ENCODE measurements at places on chromosomes 11 and 22.

DNA sequence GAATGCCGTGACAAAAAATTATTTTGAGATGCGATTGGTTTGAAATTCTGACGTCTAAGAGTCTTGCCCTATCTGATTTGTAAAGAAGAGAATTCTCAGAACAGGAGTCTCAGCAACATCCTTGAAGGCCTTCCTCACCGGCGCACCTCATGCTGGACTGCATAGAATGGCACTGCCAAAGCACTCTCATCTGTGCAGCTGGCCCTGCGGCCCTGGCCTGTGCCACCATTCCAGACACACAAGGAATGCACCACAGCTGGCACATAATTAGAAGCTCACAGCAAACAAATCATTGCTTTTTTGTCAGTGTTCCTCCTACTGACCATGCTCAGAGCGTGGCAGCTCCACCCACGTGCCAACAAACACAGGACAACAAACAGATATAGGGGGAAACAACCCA is 166.0 kb downstream of the KIRREL3 start:
- DNase-seq, result no peak

- DNase-seq, result peak; percentile 42
Observed at GRCh38 chr11:22304337-22304961, 33.7 kb upstream of the SLC17A6 start.

DNA sequence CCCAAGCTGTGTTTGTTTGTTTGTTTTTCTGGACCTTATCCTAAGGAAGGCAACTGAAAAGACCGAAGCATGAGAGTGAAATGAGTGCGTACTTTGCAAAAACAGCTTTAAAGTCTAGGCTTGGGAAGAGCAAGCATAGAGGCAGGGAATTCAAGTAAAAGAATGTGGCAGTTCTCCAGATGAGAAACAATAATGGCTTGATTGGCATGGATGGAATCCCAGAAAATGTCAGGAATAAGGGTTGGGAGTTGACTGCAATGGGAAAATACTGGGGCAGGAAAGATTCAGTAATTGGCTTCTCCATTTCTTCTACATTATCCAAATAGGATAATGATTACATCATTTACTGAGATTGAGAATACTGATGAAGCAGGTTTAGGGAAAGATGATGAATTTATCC is 17.5 kb downstream of the SAAL1 start:
- DNase-seq, result no peak

GRCh38 chr22:41928593-41929417 is 2.2 kb upstream of the TNFRSF13C start:
- DNase-seq, result no peak

DNA sequence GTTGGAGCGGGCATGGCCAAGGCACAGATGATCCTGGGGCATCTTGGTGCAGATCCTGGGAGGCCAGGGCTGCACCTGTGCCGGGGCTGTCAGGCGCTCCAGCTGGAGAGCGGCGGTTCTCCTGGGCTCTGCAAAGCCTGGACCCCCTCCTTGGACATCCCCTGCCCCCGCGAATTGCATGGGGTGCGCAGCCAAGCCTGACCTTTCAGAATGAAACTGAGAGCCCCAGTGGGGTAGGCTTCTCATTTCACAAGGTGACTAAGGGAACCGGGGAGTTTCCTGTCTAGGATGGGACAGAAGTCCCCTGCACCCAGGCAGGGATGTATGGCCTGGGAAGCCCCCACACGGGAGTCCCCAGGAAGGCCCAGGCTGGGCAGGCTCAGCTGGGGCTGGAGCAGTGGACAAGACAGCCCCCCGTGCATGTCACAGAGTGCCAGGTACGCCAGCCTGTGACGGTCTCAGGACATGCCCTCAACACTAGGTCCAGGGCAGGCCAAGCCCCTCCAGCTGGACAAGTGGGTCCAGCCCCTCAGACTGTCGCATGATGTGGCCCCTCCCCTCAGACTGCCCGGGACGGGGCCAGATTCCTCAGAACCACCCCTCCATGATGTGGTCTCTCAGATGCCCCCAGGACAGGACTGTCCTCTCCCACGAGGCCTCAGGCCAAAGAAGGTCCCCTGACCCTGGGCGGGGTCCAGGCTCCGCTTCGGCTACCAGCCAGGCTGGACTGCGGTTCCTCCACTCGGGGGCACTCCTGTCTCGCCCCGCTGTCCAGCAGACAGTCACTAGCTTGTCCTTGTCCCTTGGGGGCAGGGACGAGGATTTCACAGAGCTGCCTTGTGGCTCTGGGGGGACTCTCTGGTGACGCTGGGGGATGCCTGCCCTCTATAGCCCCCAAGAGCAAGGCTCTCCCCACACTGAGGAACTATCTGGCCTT is 2.3 kb downstream of the LSP1 start:
- DNase-seq, result no peak

- no peak for DNase-seq
Observed at GRCh38 chr11:6567371-6567745, 36.1 kb downstream of the RRP8 start.

GRCh38 chr22:49099496-49100124 is 728.1 kb downstream of the BRD1 start:
- no peak for DNase-seq

DNA sequence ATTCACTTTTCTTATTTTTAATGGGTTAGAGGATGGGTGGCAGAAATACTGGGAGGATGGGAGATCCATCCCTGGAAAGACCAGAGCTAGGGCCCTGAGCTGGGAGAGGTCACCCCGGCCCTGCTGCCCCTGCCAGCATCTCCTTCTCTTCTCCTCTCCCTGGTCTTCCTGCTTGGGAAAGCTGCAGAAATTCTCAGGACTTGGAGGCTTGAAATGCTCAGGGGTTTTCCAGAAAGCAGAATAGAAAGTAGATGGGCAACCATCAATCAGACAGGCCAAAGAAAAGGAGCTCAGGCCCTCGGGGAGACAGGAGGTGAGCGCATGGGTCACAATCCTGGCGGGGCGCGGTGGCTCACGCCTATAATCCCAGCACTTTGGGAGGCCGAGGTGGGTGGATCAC is 1.5 kb downstream of the APOBEC3H start:
- no peak for DNase-seq

GRCh38 chr22:36197514-36198146 is 4.0 kb downstream of the APOL4 start:
- peak; percentile 26 for DNase-seq

GRCh38 chr11:37442576-37442975 is 844.5 kb upstream of the RAG2 start:
- DNase-seq, result no peak

- peak; percentile 68 for DNase-seq
Observed at GRCh38 chr11:103673773-103674172, 362.7 kb upstream of the DDI1 start.

DNA sequence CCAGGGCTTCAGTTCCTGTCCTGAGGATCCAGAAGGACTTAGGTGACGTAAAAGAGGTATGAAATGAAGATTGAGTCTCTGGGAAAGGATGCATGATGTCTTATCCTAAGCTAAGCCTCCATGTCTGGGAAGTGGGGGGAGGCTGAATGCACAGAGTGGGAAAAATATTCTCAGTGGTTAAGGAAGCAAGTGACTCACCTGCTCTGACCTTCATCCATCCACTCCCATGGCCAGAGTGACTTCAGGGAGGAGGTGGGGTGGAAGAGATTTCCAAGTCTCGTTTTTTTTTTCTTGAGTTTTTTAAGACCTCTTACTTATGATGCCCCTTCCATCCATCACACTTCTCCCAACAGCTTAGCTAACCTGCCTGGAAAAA is 32.5 kb upstream of the POLD3 start:
- DNase-seq, result peak; percentile 8

- DNase-seq, result peak; percentile 51
Observed at GRCh38 chr11:57150454-57150917, 31.3 kb upstream of the LRRC55 start.

- DNase-seq, result peak; percentile 58
Observed at GRCh38 chr11:102007567-102008437, 39.4 kb upstream of the CFAP300 start.

DNA sequence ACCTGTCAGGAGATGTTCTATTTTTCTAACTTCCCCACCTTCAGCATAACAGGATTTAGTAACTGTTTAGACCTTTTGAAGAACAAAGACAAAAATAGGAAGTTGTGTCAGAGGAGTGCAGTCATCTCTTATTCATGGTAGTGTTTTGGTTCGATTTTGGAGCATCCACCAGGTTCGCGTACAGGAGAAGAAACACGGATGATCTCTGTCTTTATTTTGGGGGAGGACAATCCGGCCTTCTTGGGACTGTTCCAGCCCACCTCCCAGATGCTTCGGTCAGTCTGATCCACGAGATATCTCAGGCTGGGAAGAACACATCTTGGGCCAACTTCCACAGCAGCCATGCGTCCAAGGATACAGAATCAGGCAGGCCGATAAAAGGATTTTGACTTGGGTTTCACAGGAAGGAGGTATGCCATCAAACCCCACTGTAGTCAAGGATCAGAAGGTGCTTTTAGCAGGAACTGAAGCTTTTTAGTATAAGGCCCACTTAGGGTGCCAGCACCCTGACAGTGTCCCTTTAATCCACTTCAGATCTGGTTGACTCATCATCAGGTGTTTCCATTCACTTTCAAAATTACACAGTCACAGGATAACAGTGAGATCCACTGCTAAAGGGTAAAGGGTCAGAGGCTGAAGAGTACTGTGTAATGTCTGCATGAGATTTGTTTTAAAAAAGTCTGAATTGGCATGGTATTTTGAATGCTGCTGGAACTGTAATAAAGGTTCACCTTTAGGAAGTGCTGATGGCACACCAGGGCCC is 16.5 kb downstream of the PATZ1 start:
- no peak for DNase-seq

DNA sequence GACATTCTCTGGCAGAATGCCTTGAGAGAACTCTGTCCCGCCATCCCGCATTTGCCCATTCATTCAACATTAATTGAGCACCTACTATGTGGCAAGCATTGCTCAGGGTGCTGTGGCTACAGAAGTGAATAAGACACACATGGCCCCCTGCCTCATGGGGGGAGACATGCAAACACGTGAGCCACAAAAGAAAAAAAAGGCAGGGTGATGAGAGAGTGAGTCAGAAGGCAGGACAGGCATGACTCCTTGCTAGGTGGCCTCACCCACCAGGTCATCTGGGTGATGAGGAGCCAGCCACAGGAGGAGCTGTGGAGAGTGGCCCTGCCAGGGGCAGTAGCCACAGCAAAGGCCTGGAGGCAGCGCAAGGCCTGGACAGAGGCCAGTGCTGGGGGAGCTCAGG is 4.9 kb downstream of the CHRM4 start:
- DNase-seq, result no peak

GRCh38 chr11:29314211-29314610 is 702.6 kb downstream of the KCNA4 start:
- no peak for DNase-seq

DNA sequence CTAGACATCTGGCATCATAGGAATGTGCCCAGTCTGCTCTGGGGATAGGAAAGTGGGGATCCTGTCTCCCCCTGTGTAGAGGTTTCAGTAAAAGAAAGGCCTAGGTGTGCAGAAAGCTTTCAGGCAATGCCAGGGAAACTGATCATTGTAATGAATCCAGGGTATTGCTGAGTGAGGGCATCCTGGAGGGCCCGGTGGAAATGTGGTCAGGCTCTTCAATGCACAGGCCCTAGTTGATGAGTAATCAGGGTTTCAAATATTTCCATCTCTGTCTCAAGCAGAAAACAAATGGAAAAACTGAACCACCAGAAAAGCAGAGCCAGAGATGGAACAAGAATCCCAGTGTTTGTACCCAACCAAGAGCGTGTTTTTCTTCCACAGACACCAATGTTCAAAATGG is 2.0 kb downstream of the CD3E start:
- DNase-seq, result peak; percentile 11

DNA sequence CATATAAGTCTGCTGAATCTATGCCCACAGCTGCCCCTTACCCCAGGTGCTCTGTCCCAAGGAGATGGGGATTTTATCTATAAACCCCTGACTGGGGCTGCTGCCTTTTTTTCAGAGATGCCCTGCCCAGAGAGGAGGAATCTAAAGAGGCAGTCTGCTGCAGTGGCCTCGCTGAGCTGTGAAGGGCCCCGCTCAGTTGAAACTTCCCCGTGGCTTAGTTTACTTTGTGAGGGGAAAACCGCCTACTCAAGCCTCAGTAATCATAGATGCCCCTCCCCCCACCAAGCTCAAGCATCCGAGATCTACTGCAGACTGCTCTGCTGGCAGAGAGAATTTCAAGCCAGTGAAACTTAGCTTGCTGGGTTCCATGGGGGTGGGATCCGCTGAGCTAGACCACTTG is 7.4 kb upstream of the SCGB1D4 start:
- no peak for DNase-seq

- no peak for DNase-seq
Observed at GRCh38 chr11:91295591-91295990, 929.0 kb upstream of the FAT3 start.

GRCh38 chr11:73555615-73556014 is 42.3 kb downstream of the FAM168A start:
- no peak for DNase-seq
